ENCODE measurements at places on chromosomes 3 and 15.

DNA sequence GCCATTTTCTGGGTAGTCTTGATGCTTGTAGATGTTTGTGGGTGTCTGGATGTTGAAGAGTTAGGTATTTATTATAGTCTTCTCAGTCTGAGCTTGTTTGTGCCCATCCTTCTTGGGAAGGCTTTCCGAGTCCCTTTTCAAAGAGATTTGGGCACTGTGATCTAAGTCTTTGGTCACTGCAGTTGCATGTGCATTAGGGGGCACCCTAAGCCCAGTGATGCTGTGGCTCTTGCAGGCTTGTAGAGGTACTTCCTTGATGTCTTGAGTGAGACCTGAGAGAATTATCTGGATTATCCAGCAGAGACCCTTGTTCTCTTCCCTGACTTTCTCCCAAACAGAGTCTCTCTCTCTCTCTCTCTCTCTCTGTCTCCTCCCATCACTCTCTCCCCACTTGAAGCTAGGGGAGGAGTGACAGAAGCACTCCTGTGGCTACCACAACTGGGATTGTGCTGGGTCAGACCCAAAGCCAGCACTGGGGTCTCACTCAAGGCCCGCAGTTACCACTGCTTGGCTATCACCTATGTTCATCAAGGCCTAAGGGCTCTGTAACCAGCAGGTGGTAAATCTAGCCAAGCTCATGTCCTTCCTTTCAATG, 68.5 kb downstream of the TMCO5A start:
- peak; percentile 29 for DNase-seq

- no peak for DNase-seq
Measured at GRCh38 chr15:38176155-38176554, 76.5 kb upstream of the SPRED1 start.

- no peak for DNase-seq
Measured at GRCh38 chr15:25668901-25669300, 194.2 kb downstream of the ATP10A start.

DNA sequence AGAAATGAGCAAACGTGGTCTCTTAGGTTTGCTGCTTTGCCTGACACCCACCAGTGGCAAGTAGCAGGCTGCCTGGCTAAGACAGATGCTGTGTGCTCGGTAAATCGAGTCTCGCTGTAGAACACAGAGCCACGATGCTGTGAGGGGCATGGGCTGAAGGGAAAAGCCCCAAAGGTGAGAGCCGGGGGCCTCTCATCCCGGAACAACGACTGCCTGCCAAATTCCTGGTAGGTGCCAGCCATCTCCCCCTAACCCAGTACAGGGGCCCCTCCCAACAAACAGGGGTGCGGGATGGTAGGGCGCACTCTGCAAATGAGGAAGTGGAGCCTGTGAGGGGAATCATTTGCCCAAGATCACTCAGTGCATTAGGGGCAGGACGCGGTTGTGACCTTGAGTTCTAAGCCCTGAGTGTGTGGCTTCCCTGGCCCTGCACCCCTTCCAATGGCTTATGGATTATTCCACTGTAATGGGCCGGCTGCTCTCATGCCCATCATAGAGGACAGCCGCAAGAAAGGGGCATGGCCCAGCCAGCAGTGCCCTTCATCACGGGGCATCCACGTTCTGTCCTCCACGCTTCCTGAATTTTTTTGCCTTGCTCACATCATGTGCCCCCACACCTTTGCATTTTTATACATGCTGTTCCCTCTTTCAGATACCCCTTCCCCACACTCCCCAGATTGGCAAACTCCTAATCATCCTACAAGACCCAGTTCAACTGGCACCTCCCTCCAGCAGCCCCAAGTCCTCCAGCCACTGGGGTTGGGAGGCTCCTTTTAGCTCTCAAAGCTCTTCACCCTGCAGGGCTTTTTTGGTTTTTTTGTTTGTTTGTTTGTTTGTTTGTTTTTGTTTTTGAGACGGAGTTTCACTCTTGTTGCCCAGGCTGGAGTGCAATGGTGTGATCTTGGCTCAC, 125.4 kb downstream of the NUP210 start:
- DNase-seq: no peak

DNA sequence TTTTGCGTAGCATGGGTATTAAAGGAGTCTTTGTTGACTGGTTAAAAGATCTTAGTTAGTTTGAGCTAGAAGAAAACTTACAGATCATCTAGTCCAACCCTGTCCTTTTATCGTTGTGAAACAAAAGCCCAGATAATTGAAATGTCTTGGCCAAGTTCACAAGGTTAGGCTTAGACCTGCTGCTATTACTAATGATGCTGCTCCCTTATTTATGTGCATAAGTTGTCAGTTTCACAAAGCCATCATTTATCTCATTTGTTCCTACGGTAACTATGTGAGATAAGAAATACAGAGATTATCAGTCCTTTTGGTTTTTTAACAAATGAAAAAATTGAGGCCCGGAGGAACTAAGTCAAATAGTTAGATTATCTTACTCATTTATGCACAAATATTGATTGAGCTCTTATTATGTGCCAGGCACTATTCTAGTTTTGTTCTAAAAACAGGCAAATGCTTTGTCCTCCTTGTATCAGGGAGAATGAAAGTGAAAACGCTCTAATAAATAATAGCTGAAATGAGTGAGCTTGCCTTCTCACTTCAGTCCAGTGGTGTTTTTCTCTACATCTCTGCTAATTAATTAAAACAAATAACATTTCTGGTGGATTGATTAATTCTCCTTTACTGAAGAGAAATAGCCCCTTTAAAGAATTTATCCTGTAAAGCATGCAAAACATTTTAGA, 49.1 kb upstream of the TPRG1 start:
- DNase-seq: no peak

GRCh38 chr3:72048873-72049272, 263.9 kb upstream of the PROK2 start:
- DNase-seq: no peak

GRCh38 chr3:101685050-101685400, 1.5 kb downstream of the RPL24 start:
- DNase-seq: no peak

DNA sequence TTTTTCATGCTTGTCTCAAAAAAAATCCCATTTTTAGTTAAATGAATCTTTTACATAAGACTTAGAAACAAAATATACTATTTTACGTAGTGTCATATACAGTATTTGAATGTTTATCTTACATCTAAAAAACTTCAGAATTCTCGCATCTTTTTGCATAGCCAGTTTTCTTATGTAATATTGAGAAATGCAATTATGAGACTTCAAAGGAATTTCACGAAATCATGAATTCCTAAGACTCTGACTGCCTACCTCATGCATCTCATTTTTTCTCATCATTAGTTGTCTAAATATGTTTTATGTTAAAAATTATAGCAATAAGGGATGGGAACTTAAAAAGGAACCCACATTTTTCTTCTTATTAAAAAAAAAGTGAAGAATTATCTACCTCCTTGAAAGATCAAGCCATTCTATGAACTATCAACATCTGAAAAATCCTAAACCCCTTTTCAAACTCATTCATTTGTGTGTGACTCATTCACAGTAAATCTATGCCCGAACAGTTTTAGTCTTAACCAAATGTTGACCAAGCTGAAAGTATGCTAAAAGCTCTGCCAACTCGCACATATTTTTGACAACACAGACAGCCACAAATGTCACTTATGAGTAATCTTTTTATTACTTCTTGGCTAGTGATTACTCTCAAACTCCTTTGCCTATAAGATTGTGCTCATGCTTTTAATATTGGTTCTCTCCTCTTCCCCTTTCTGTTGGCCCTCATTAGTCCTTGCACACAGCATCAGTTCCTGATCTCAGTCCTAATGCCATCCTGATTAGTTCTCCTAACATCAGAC, 115.9 kb downstream of the DCLK3 start:
- no peak for DNase-seq

GRCh38 chr3:43097400-43098080, 8.3 kb downstream of the POMGNT2 start:
- DNase-seq: no peak

GRCh38 chr3:58474348-58474911, 17.5 kb upstream of the KCTD6 start:
- DNase-seq: no peak

DNA sequence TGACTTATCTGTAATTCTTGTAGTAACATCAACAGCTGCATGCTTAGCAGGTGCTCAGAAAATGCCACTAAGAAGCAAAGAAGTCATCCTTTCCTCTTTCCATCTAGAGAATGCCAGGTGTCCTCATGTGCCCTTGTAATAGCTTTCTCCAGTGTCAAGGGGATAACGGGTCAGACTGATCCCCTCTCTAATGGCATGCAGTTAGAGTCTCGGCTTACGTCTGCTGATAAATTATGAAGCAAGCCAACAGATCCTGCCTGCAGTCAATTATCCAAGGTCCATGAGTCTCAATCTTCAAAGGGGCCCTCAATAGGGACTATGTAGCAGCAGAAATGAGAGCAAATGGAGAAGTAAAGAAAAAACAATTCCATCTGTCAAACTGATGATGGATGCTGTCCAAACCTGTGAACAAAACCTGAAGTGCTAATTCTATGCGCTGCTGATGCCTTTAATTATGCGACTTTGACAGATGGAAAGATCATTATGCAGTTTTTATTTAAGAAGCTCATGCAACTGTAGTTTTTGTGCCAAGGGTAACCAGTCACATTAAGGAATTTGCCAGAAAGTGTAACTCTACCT, 162.8 kb upstream of the PEX5L start:
- no peak for DNase-seq

- no peak for DNase-seq
Measured at GRCh38 chr3:96072226-96072625, 742.2 kb upstream of the EPHA6 start.

DNA sequence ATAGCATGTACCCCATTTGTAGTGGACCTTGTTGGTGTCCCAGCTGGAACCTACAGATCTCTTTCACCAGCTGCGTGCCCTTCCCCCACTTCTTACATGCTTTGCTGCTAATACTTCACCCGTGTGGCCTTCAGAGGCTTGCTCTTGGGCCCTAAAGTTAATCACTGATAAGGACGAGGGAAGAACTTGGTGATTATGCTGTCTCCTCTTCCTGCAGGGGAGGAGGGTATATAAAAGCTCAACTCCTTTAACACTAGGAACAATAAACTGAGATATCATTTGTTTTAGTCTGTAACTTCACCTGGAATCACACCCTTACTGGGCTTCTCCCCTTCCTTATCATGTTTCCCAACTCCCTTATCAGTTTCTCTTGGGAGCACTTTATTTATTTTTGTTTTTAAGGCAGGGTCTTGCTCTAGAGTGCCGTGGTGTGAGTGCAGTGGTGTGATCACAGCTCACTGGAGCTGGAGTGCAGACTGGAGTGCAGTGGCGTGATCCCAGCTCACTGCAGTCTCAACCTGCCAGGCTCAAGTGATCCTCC, 43.2 kb upstream of the PIK3R4 start:
- no peak for DNase-seq

DNA sequence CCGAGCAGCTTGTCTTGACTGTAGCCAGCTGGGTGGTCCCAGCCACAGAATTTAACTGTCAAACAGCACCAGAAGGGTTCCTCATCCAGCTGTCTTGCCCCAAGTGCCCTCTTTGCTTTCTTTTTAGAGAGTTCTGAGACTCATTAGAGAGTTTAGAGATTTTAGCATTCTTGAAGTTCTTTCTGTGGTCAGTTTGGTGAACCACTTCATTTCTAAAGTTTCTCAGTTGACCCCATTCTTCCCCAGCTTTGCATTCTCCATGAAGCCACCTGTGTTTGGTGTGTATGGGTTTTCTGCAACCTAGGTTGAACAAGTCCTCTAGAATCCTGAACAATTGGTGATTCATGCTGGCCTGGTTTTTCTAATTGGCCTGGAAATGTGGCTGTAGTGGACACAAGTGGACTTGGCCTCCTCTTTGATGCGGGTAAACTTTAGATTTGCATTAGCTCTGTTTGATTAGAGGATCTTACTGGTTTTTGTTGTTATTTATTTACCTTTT, 33.7 kb downstream of the FLNB start:
- DNase-seq: no peak

- no peak for DNase-seq
Measured at GRCh38 chr3:98807011-98807410, 43.9 kb downstream of the ST3GAL6 start.

- peak; percentile 57 for DNase-seq
Measured at GRCh38 chr15:81315452-81316175, 8.3 kb downstream of the STARD5 start.

DNA sequence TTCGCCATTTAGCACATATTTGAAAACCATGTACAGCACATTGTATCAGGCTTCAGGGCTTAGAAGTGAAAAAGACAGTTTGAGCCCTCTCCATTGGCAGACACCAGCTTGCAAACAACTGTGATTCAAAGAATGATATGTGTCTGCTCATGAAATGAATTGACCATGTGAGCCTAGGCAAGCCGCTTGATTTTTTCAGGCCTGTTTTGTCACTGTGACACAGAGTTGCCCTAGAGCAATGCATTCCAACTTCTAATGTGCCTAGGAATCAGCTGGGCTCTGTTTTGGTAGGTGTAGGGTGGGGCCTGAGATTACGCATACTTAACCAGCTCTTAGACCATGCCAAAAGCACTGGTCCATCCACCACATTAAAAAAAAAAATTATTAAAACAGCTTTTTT, 53.0 kb downstream of the ATP2C1 start:
- no peak for DNase-seq

GRCh38 chr3:86790884-86791549, 199.9 kb downstream of the VGLL3 start:
- no peak for DNase-seq

DNA sequence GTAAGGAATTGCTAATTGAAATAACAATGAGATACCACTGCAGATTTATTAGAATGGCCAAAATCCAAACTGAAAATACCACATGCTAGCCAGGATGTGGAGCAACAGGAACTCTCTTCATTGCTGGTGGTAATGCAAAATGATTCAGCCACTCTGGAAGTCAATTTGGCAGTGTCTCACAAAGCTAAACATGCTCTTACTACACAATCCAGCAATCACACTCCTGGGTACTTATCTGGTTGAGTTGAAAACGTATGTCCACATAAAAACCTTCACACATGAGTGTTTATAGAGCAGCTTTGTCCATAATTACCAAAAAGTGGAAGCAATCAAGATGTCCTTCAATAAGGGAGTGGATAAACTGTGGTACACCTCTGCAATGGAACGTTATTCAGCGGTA, 113.3 kb downstream of the SMAD6 start:
- DNase-seq: no peak

DNA sequence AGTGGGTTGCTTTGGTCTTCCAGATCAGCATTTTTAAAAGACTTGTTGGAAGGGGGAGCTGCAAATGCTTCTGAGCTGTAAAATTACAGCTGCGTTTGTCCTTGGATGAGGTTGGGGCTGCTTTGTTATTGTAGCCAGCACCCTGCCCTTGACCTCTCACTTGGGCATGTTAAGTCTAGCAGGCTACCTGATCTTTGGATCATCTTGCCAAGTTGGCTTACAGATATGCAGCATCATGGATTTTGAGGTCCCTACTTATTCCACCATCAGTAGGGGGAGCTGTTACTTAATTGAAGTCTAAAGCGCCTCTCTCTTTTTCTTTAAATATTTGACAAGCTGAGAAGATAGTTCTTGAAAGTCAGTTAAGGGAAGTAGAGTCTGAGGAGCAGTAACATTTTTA, 793.0 kb downstream of the MCTP2 start:
- DNase-seq: no peak

GRCh38 chr15:101258238-101259144, 6.6 kb upstream of the CHSY1 start:
- DNase-seq: peak; percentile 60

DNA sequence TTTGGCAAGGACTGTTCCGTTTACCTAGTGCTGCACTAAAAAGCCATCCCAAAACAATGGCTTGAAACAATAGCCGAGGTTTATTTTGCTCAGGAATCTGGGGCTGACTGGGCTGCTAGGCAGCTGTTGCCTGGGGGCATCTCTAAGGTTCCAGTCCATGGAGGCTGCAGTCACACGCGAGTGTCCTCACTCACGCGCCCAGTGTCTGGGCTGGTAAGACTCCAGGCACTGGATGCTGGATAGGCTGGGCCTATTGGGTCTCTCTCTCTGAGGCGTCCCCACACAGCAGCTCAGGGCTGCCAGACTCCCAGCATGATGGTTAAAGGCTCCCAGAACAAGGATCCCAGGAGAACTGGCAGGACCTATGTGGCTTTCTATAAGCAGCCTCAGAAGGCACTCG, 34.2 kb downstream of the ALS2CL start:
- no peak for DNase-seq

Measured in activated T-cell treated with anti-CD3 and anti-CD28 coated beads, Interleukin-2, amount 50 U/mL, for 72 hours (primary cell).